ENCODE measurements at places on chromosomes 2 and 18. TPM values are rescaled to one million over a fixed set of nuclear protein-coding genes. Genes with fewer than 3 reads are reported as not detected.
A peak's percentile ranks its signal among the peaks of the same experiment; 100 is the strongest.

DNA sequence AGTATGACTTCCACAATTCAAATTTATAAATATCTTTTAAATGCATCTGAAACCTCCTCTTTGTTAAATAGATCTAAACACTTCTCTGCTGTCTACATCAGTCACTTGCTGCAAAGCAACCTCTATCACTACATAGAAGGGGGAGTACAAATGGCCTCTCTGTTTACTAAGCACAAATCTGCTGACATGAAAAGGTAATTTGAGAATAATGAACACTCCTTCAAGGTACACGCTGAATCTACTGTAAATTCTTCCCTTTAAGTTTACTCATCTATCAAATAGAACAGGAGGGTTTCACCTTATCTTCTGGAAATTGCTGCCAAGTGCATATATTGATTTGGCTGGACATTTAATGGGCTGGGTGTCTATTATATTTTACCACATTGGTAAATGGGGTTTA is 879.6 kb downstream of the SUCLG1 start:
- DNase-seq: no peak

DNA sequence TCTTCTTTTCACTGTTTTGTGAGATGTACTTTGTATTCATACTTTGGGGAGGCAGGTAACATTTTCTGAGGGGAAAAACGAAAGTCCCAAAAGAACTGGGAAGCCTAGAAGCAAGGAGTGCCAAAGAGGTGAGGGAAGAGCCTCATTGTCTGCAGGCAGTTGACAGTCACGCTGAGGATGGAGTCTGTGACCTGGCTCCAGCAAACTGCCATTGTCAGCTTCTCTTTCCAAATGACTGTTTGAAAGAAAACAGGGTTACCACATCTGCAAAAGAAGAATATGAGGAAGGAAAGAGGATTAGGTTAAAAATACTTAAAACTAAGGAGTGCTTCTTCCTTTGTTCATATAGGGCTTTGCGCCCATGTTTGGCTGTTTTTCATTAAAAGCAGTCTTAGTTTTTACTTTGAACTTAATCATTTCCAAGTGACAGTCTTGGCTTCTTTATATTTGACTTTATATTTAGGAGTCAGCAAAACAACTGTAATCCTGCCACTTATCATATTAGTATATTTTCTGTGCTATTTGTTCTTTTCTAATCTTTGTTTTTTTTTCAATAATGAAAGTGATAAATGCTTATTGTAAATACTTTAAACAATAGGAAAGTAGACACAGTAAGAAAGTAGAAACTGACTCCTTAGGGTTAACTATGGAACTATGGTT is 35.0 kb downstream of the CERS6 start:
- DNase-seq: peak; percentile 27

- DNase-seq: no peak
Observed at GRCh38 chr2:239027391-239028252, 179.7 kb downstream of the TWIST2 start.

- peak; percentile 68 for DNase-seq
Observed at GRCh38 chr2:169363560-169364150, 1.3 kb upstream of the LRP2 start.

DNA sequence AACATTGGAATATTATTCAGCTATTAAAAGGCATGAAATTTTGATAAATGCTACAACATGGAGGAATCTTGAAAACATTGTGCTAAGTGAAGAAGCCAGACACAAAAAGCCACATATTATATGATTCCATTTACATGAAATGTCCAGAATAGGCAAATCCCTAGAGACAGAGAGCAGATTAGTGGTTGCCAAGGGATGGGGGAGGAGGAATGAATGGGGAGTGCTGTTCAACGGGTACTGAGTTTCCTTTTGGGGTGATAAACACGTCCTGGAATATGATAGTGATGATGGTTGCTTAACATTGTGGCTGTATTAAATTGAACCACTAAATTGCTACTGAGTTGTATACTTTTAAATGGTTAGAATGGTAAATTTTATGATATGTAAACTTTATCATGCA is 8.9 kb upstream of the TWSG1 start:
- DNase-seq: no peak

DNA sequence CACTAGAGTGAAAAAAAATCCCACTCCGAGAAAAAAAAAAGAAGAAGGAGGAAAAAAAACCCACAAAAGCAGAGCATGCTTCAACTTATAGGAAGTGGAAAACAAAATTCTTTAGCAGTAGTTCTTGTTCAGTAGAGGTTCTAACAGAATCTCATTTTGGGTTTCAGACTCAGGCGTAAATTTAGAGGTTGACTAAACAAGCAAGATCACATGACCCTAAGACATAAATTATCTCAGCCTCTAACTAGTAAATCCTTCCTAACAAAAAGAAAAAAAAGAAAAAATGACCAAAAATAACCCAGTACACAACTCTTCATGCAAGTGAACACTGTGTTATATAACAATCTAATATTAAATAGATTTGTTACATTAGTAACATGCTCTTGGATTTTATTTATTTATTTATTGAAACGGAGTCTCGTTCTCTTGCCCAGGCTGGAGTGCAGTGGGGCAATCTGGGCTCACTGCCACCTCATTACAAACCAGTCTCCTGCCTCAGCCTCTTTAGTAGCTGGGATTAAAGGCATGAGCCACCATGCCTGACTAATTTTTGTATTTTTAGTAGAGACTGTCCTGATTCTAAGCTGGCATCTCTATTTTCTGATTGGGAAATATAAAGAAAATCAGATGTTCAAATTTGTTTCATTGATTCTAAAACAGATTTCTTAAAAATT is 35.4 kb downstream of the PPP4R3B start:
- no peak for DNase-seq

DNA sequence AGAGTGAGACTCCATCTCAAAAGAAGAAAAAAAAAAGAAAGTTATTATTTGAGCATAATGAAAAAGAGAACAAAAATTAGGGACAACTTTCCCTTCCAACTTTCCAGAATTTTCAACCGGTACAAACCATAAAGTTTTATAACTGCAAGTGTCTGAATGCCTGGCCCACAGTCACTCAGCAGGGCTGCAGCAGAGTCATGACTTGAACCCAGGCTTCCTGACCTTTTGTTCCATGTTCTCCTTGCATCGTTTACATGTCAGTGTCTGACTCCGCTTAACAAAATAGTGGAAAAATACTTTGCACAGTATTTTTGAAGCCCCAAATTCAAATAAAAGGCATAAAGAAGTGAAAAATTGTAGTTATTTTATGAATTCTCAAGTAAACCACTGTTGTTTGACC is 82.7 kb downstream of the LTBP1 start:
- no peak for DNase-seq

GRCh38 chr2:28528206-28528605 is 32.3 kb downstream of the PLB1 start:
- no peak for DNase-seq

- peak; percentile 8 for DNase-seq
Observed at GRCh38 chr2:236642584-236643291, 73.1 kb downstream of the ACKR3 start.

- DNase-seq: no peak
Observed at GRCh38 chr2:212815453-212815852, 276.9 kb upstream of the ERBB4 start.

Gene MYO1B
- 2.9 TPM for total RNA-seq

Gene CD226
- 102 TPM for total RNA-seq

Gene CDK15
- total RNA-seq: not detected

Gene MARCHF4
- not detected for total RNA-seq

Gene SERPINB12
- not detected for total RNA-seq

Gene CENPA
- 39.5 TPM for total RNA-seq

Gene C1QL2
- not detected for total RNA-seq

Gene RTP5
- total RNA-seq: 0.13 TPM
